ENCODE measurements at places on chromosomes 1 and 21. TPM values are rescaled to one million over a fixed set of nuclear protein-coding genes. Genes with fewer than 3 reads are reported as not detected.

The RHD gene
- not detected for total RNA-seq

The HNRNPU gene
- total RNA-seq: 339 TPM

The TRAF3IP3 gene
- not detected for total RNA-seq

The SLC30A1 gene
- total RNA-seq: 25.0 TPM
